Eye (tissue), 1 donor: ENCODE measurements at places on chromosomes 16 and 17.

GRCh38 chr17:31269578-31269983 is 27.5 kb downstream of the OMG start:
- DNase-seq, result peak; percentile 65

- no peak for DNase-seq
Measured at GRCh38 chr16:10879681-10880589, 2.9 kb downstream of the CIITA start.

- DNase-seq, result no peak
Measured at GRCh38 chr17:50976951-50977472, 110.9 kb upstream of the TOB1 start.

- DNase-seq, result peak; percentile 51
Measured at GRCh38 chr17:72031219-72031884, 89.5 kb upstream of the SOX9 start.

DNA sequence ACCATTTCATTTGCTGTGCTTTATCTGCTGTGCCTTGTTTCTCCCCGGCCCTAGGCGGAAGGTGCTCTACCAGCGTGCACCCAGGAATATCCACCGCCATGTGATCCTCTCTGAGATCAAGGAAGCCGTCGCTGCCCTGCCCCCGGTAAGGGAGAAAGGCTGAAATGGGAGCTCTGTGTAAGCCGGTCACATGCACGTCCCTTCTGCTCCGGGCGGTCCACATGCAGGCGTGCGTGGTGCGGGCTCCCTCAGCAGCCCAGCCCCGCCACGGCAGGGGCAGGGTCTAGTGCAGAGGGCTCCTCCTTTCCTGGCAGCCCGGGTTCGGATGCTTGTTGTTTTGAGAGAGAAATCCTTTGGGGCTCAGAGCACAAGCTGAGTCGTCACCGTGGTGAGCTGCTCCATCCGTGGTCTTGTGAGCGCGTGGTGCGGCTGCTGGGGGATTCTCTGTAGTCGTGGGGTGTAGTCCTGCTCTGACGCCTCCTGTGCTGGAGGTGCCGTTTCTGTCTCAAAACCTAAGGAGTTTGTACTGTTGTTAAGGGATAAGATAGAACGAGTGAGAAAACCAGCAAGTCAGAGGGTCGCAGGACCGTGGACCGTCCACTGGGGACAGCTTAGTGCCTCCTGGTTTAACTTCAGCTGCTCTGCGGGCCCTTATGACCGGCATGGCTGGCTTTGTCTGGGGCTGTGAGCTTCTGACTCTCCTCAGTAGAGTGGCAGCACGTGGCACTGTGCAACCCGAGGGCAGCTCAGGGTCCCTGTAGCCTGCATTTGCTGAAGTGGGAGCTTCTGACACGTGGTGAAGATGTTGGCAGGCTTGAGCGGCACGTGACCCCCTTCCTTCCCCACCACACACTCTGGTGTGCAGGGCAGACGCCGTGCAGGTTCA is 12.3 kb upstream of the MC1R start:
- DNase-seq, result no peak

DNA sequence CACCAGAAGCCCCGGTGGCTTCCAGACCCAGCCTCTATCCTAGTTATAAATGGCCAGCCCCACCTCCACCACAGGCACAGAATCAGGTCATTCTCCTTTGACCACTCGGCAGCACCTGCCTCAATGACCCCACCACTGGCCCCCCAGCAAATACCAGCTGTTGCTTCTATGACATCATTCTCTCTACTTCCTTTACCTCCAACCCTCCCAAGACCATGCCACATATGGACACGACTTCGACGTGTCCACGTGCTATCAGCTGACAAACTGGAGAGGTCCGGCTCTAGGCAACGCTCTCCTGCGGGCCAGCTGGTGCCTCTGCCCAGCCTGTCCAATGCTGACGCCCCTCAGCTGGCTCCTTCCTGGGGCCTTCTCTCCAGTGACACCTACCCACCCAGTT is 5.9 kb downstream of the ALYREF start:
- no peak for DNase-seq

DNA sequence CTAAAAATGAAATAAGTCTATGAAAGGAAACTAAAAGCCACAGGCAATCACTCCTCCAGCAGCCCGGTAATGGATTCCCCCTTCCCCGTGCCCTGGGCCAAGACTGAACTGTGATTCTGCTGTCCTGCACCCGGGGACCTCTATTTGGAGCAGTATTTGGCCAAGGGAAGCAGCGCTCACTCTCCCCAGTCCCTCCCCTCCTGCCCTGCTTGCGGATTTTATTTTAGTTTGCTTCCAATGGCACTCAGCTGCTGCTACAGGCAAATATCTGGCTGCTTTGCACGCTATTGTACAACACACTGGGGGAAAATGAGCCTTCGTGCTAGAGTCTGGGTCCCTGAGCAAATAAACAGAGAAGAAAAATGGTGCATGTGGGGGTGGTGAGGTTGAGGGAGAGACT is 975.7 kb upstream of the RBFOX1 start:
- no peak for DNase-seq

- DNase-seq, result peak; percentile 43
Measured at GRCh38 chr16:3101018-3101840, 2.1 kb upstream of the ZSCAN10 start.

DNA sequence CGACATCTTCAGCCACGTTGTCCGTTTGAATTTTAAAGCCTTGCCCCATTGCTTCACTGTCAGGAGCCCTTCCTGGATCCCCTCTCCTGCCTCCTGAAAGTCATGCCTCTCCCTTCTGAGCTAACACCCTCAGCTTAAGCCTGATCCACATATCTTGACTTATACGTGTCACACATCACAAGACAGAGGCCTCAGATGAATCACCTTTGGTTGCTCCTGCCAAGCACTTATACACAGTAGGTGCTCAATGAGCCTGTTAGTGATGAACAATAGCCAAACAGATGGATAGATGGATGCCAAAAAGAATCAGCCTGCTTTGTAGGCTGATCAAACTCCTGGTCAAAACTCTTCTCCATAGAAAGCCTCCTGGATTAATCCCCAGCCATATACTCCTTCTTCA is 31.8 kb downstream of the PITPNM3 start:
- DNase-seq, result no peak

GRCh38 chr16:79468631-79469030 is 131.9 kb downstream of the MAF start:
- DNase-seq, result no peak

DNA sequence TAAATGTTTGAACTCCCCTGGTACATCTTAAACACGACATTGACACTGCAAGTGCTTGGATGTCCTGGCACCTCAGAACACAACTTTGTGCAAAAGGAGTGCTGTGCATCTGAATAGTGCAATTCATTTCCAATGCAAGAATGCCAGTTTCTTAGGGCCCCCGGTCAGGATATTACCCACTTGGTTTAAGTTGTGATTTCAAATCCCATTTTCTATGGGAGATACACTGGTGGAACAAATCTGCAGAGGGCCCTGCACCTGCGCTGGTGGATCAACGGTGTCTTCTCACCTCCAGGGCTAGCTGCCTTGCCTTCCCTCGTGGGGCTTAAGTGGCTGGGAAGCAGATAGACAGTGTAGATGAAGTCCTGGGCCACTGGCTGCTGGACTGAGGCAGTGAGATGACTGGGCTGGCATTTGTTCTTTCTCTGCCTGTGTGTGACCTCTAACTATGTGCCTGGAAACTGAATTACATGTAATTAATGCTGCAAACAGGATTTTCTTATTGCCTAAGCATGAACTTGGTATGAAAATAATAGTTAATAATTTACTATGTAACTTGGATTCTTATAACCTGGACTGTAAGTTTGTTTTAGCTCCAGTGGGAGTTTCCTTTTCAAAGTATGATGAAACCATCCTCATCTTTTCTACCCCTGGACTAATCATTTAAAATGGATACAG is 20.9 kb downstream of the HAPSTR1 start:
- DNase-seq, result no peak

GRCh38 chr17:32558997-32559650 is 72.3 kb downstream of the CDK5R1 start:
- no peak for DNase-seq

DNA sequence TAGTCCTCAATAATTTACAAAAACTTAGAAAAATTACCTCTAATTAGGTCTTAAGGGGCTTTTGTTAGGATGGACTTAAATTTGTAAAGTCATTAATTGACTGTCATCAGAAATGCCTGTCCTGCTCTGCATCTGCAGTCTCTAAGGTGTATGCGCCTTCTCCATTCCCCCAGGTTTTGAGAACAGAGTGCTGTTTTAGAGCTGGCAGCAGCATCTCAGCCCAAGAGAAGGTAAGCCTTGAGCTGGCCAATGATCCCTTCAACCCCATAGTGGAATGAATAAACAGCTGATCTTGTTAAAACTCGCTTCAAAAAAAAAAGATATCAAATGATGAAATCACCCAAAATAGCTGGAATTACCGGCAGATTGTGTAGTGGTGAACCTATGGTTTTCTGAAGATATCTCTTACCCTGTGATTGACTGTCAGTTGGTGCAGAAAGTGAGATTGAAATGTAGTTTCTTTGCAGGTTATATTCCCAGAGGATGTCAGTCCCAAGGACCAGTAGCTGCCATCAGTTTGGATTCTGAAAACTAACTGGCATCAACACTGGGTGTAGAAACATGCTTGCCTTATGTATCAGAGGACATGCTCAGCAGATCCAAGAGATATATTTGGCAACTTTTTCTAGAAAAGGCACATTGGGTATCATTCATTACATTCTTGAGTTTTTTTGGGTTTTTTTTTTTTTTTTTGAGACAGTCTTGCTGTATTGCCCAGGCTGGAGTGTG is 25.7 kb downstream of the TRPV2 start:
- no peak for DNase-seq

DNA sequence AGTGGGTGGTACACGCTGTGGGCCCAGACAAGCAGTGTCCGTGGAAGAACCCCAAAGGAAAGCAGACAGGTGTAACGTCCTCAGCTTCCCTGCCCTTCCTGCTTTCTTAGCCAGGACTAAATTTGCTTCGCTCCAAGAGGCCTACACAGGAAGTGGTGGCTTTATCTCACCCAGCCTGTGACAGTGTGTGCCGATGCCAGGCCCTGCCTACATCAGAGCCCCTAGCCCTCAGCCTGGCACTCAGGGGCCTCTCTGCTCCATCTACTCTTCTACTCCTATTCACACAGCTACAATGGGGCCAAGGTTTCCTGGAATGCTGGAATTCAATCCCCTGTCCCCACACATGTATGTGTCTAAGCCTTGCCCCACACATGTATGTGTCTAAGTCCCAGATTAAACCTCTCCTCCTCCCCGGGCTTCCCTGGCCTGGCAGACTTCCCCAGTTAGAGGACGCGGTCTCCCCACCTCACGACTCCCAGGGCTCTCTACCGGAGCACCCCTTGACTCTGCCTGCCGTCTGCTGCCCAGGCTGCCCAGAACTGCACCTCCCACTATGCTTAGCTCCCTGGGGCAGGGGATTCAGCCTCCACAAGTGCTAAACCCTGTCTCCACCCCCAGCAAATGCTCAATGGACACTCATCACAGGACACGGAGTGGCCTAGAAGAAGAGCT is 8.2 kb downstream of the PGAP3 start:
- DNase-seq, result no peak
